Suppressor macrophage (primary cell): ENCODE measurements at places on chromosomes 12 and 14.

- no peak for DNase-seq
Observed at GRCh38 chr14:102728501-102728900, 48.7 kb upstream of the TRAF3 start.

DNA sequence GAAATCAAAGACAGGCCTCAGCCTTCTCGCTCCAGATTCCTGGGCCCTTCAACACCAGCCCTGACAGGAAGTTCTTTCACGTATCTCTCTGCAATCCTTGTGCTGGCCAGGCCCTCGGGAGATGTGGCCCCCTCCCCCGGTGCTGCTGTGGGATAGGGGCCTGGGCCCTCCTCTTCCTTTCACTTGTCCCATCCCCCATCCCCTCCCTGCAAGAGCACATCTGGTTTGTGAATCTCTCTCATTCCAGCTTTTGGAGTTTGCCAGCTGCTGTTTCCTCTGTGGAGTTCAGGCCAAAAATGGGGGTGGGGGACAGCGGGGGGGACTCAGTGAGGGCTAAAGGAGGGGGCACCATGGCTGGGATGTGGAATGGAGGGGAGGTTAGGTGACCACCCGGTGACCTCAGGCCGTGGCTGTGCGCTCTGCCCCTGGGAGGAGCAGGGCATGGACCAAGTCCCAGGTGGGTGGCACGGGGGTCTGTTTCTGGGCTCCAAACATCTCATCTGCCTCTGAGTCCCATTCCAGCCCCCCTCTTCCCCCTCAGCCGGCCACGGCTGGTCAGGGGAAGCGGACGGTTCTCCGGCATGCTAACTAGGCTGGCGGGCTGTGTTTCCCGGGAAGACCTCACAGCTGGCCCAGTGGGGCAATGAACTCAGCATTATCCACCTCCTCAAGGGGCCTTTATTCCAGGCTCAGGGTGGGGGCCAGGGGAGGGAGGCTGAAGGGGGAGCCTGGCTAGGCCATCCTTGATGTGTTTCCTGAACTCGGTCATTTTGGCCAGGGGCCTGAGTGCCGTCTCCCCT lies 7.4 kb downstream of the LRP1 start:
- DNase-seq: peak; percentile 1

DNA sequence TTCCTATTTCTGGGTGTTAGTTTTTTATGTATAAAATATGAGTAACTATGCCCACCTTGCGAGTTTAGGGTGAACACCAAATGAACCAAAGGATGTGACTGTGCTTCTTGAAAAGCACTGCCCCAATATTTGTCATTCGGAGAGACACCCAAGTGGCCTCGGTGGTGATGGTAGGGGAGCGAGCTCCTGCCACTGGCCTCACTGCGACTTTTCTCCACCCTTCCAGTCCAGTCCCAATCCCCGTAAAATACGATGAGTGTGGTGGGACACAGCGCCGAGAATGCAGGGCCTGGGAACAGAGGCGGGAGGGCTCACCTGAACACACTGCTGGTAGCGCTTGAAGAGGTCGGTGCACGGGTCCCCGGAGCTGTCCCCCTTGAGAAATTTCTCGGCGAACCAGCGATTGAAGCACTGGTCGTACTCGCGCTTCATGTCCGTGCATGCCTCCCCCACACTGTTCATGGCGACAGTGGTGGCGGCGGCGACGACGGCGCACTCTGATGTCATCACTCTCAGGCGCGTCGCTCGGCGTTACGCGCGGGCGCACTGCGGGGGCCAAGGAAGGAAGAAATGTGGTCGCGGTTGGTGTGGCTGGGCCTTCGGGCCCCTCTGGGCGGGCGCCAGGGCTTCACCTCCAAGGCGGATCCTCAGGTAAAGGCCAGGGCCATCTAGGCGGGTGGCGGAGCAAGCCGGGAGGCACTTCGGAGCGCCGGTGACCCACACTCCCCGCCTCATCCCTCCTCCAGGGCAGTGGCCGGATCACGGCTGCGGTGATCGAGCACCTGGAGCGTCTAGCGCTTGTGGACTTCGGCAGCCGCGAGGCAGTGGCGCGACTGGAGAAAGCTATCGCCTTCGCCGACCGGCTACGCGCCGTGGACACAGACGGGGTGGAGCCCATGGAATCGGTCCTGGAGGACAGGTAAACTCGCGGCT lies at the start of the genes GATC and TRIAP1:
GATC (plus strand) TSS at position 534 of the 933 bp plus-strand sequence; CDS start at position 571, 37 bp downstream.
TRIAP1 (minus strand) TSS at position 474 of the 933 bp plus-strand sequence; CDS start at position 462, 12 bp downstream.
- peak; percentile 89 for DNase-seq

DNA sequence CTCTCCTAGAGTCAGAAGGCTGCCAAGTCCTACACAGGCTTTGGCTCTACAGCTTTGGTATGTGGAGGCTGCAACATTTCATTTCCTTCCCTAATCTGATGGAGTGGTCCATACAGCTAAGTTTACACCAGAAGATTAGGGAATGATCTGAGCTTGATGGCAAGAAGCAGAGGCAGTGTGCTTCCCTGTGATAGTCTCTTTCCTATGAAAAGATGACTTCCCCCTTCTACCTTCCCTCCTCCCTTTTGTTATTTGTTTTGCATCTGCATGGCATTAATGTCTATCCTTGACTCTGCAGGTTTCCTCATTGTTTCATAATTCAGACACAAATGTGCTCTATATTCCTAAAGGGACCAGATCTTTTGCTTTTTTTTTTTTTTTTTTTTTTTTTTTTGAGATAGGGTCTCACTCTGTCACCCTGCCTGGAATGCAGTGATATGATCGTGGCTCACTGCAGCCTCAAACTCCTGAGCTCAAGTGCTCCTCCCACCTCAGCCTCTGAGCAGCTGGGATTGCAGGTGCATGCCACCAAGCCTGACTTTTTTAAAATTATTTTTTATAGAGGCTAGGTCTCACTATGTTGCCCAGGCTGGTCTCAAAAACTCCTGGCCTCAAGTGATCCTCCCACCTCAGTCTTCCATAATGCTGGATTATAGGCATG lies 76.3 kb downstream of the GRIP1 start:
- DNase-seq: no peak

- DNase-seq: no peak
Observed at GRCh38 chr12:95851606-95852005, 7.1 kb upstream of the SNRPF start.

DNA sequence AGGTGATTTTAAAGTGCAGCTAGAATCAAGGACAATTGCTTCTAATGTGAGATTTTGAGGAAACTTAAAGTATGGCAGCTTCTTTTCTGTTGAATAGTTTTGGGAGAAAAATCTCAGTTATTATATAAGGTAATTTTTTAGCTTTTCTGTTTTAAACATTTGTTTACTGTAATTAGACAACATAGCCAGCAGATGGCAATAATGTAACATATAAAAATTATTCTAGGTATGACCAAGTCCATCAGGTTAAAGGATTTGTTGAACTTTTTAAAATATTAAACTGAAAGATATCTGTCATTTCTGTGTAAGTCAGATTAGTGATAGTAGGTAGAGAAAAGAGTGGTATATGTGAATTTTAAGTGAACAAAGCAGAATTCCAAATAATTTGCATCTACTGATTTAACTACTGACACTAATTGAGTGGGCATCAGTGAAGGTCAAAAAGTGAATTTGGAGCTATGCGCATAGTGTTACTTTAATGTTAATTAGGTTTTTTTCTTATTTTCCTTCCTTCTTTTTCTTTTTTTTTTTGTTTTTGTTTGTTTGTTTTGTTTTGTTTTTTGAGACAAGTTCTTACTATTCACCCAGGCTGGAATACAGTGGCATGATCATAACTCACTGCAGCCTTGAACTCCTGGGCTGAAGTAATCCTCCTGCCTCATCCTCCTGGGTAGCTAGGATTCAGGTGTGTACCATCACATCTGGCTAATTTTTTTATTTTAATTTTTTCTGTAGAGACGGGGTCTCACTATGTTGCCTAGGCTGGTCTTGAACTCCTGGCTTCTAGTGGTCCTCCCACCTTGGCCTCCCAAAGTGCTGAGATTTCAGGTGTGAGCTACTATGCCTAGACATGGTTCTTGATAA lies 18.6 kb downstream of the PRORP start:
- peak; percentile 19 for DNase-seq

DNA sequence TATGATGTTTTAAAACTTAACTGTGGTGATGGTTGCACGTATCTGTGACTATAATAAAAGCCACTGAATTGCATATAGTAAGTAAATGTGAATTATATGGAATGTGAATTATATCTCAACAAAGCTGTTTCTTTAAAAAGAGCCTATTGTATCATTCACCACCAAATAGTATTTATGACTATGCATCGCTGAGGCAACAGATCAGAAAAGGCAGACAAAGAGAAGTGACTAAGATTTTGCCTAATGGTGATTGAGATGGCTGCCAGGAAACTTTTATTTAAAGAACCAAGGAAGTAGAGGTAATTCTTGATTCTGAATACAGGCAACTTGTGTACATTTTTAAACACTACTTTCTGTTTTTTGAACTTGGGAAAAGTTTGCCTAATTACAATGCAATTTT lies 31.7 kb downstream of the DHRS7 start:
- DNase-seq: no peak

GRCh38 chr14:37232907-37233481 lies 35.3 kb downstream of the MIPOL1 start:
- peak; percentile 33 for DNase-seq

DNA sequence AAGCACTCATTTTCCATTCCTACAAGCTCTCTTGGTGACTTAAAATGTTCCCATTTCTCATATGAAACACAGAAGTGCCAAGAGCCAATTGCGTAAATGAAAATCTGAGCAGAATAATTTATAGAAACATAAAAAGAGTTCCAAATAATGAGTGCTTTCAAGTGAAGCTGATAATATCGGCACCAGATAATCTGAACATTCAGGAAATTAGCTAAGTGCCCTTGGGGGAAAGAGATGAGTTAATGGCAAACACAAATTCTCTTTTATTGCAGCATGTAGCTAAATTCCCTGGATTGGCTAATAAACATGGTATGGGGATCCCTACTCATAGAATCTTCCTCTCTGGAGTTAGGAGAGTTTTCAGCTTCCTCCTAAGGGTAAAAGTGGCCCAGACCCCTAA lies 46.7 kb downstream of the DAD1 start:
- DNase-seq: no peak

- DNase-seq: peak; percentile 60
Observed at GRCh38 chr14:67515386-67516079, 17.6 kb upstream of the PLEKHH1 start.

GRCh38 chr12:112796067-112796466 lies 4.5 kb downstream of the RPH3A start:
- no peak for DNase-seq

DNA sequence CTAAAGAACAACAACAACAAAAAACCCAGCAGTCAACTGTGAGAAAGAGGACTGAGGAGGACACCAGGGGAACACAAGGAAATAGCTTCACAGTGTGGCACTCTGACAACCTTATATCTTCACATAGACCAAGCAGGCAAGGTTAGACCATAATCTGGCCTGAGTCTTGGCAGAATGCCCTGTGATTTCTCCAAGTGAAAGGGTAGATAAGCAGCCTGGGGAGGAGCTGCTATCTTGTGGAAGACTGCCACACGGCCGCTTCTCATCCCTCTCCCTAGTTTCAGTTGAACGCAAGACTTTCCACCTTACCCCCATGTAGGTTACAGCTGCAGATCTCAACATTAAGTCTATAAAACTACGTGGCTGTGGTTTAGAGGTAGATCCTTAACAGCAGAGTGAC lies 3.7 kb downstream of the SLC25A21 start:
- no peak for DNase-seq

GRCh38 chr14:52021957-52022600 lies 32.7 kb downstream of the RTRAF start:
- DNase-seq: no peak

DNA sequence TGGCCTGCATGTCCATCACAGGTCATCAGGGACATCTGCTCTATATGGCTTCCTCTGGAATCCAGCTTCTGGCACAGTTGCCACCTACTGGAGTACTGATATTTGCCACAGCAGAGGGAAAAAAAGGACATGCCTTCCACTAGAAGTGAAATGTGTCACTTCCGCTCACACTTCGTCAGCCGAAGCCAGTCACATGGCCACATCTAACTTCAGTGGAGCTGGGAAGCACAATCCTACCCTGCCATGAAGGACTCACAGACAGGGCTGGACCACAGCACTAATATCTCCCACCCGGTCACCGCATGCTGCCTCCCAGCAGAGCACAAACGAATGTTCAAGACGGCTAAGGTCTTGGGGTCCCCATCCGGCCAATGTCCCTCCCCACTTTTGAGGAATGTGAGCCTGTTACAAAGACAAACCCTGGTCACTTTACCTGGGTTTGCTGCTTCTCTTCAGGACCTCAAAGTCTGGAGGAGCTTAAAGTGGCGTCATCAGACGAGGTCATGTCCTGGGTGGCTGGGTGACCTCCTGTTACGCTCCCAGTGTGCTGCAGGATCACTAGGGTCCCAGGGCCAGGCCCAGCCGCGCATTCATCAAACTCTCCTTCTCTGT lies 98.6 kb downstream of the GCH1 start:
- no peak for DNase-seq

DNA sequence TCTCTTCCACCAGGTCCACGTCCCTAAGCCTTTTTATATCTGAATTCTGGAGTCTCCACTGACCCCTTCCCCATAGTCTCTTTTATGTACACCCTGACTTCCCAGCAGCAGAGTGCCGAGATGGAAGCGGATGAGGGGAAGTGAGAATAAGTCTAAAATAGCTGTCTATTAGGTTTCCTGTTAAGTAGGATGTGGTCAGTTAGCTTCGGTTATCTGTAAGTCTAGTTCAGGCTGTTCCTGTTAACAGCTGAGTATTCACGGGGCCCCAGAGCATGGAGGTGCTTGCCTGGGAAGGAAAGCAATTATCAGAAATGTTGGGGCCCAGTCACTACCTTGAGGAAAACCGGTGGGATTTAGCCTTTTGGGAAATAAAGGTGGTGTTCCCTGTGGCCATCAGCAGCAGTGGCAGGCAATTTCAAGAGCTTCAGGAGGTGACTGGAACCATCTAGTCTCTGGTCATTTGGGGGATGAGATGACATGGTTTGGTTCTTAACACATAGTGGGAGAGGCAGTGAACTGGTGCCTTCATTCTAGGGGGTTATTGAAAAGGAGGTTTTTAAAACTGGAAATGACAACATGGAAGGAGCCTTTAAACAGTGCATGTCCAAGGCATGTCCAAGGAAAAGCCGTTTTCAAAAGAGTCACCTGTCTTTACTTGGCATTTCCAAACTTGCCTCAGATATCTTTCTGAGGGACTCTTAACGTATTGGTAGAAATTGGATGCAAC lies 21.8 kb downstream of the CHST11 start:
- peak; percentile 81 for DNase-seq

DNA sequence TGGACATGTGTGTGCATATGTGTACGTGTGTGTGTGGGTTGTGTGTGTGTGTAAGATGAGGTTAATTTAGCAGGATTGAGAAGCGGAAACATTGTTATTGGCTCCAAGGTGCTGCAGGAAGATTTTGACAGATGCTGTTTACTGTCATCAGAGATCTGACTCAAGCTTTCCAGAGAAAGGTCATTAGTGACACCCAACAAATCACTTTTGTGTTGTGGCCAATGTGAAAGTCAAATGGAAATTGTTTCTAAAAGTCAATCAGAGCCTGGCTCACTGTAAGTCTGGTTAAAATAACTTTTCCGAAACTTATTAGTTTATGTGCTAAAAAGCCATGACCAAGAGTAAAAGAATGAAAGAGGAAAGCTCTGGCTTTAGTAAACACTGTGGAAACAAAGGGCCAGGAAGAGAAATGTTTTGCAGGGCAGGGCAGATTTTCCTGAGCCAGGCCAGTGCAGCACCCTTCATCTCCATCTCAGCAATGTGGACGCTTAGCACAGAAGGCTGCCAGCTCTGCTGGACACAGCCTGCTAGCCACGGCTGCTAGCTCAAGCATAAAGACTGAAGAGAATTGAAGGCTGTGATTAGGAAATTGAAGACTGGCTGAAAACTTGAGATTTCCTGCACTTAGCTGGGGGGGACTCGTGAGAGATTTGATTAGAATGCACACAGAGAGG lies 235.8 kb downstream of the NEDD1 start:
- DNase-seq: no peak

- DNase-seq: no peak
Observed at GRCh38 chr12:29750131-29750927, 33.4 kb downstream of the TMTC1 start.

GRCh38 chr14:35215110-35215813 lies 76.9 kb upstream of the PSMA6 start:
- DNase-seq: no peak
